ENCODE measurements at places on chromosomes 2 and 18.

GRCh38 chr2:146850746-146851145 lies 994.1 kb upstream of the ACVR2A start:
- DNase-seq, result no peak

DNA sequence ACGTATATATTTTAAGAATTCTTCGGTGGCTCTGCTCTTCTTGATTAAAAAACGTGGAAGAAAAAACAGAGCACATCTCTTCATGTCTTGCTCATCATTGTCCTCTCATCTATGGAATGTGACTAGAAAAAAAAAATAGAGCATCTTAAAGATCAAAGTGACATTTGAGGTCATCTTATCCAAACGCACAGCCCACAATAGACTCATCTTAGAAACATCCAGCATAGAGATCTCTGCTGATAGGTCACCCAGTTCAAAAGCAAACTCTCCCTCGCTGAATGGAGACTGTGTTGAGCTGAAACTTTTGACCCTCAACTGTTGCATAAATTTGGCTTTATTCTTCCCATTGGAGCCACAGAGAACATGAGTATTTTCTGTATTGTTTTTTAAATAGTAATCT lies 65.2 kb downstream of the CMPK2 start:
- no peak for DNase-seq

GRCh38 chr18:34695310-34695709 lies 14.8 kb upstream of the DTNA start:
- no peak for DNase-seq

DNA sequence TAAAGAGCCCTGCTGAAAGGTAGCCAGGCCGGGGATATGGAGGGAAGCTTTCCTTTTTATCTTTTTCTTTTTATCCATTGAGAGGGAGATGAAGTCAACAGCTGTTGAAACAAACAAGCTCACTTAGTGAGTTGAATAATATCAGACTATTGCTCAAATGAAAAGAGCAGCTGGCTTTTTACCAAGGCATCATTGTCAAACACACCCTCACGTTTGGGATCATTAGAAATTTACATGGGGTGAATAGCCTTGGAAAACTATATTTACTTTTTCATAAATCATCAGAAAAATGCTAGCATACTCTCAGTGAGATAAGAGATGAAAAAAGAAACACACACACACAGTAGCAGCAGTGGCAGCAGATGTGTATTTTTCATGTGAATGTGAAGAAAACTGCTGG lies 71.5 kb upstream of the HNMT start:
- no peak for DNase-seq

DNA sequence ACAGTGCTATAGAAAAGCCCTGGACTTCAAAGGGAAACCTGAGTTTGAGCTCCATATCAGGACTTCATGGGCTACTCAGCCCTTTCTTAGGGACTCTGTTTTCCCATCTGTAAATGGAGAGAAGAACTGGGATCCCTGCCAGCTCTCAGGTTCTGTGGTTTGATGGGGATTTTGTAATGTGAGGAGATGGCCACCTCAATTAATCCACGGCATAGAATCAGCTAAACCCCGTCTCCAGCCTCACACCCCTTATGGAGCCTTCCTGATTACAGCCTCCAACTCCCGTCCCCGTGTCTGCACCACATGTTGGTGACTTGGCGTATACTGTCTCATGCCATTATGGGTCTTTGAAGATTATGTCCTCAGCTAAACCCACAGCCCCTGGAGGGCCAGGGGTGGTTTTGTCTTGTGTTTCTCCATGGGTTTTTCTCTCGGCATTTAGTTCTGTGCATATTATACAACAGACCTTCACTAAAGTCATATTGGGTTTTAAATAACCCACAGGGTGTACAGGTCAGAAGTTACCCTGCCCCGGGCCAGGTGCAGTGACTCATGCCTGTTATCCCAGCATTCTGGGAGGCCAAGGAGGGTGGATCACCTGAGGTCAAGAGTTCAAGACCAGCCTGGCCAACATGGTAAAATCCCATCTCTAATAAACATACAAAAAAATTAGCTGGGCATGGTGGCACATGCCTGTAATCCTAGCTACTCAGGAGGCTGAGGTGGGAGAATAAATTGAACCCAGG lies 63.8 kb upstream of the PPP1CB start:
- no peak for DNase-seq

- no peak for DNase-seq
Observed at GRCh38 chr2:237298151-237299118, 115.5 kb downstream of the COL6A3 start.

DNA sequence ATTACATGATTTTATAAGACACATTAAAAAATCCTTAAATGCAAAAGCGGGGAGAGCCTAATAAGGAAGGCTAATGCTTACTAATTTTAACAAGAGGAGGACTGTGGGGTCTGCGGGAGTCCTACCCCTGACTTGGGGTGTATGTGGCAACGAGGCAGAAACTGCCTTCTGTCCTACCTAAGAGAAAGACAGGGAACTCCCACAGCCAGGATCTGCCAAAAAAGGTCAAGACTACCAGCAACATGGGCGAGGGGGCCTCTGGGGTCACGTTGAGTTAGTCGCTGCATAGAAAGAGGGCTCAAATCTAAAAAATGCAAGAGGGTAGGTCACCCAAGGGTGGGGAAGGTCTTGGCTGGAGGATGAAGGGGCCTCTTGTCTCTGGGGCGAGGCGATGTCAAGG lies 529 bp upstream of the AMER3 start:
- no peak for DNase-seq

GRCh38 chr2:53505826-53506225 lies 261.8 kb upstream of the CHAC2 start:
- peak; percentile 71 for DNase-seq

- DNase-seq, result no peak
Observed at GRCh38 chr2:147247749-147248148, 597.1 kb upstream of the ACVR2A start.

- peak; percentile 17 for DNase-seq
Observed at GRCh38 chr2:200223205-200223784, 83.2 kb upstream of the SPATS2L start.

GRCh38 chr2:230330725-230331124 lies 3.7 kb downstream of the SP140L start:
- peak; percentile 48 for DNase-seq

GRCh38 chr2:219638948-219639755 lies 11.7 kb downstream of the SLC4A3 start:
- no peak for DNase-seq

DNA sequence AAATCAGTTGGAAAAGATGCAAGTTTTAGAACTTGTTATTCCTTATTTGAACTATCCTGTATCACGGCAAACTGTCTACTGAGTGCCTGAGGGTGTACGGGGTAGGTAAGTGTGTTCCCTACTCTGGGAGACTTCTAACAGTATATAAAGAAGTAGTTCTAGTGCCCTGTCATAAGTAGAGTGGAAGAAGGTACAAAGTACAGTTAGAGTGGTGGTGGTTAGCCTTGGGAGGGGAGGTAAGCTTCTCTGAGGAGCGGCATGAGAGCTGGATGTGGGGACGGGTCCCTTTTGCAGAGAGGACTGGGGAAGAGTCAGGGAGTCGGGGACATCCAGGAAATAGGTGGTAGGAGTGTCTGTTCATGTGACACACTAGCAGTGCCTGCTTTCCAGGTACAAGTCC lies 48.5 kb downstream of the DGKD start:
- DNase-seq, result no peak

GRCh38 chr18:46416706-46417638 lies 240.0 kb downstream of the LOXHD1 start:
- DNase-seq, result no peak

- no peak for DNase-seq
Observed at GRCh38 chr2:238097201-238097987, 2.7 kb upstream of the ESPNL start.

- DNase-seq, result no peak
Observed at GRCh38 chr18:28382215-28382879, 205.4 kb upstream of the CDH2 start.

- DNase-seq, result peak; percentile 60
Observed at GRCh38 chr2:40202798-40203400, 249.0 kb downstream of the SLC8A1 start.

DNA sequence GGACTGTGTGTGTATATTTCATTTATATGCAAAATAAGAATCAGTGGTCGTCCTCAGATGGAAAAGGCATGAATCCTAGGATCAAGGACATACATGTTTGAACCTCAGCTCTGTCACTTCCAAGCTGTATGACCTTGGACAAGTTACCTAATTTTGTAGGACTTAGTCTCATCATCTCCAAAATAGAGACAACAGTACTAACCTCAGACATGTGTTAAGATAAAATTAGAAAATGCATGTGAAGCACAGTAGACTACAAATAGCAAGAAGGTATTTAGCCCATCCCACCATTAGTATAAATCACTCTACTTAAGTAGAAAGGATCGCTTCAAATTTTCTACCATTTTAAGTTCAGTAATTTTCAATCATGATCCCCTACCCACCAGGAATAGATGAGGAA lies 309.8 kb downstream of the ZEB2 start:
- no peak for DNase-seq

GRCh38 chr2:217901835-217902378 lies 100.9 kb downstream of the TNS1 start:
- peak; percentile 77 for DNase-seq

- DNase-seq, result peak; percentile 19
Observed at GRCh38 chr2:75655861-75656260, 9.3 kb downstream of the MRPL19 start.

- no peak for DNase-seq
Observed at GRCh38 chr2:212274215-212274614, 264.4 kb downstream of the ERBB4 start.

GRCh38 chr2:207243601-207244000 lies 77.9 kb upstream of the KLF7 start:
- DNase-seq, result no peak

GRCh38 chr2:105868060-105868459 lies 123.3 kb downstream of the NCK2 start:
- peak; percentile 38 for DNase-seq

DNA sequence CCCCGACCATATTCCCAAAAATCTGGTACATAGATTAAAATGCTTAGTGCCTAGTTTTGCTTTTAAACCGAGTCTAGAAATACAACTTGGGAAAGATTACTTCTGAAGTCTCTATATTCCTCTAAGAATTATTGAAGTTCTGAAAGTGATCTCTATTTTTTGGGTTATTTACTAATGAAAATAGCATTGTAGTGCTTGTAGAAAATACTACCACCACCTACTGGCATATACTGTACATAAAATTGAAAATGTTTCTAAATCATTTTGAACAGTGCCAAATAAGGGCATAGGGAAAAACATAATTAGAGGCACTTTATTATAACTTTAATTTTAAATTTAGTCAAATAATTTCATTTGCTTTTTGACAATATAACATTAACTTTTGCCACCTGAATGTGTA lies 1399.6 kb upstream of the ZEB2 start:
- peak; percentile 57 for DNase-seq

DNA sequence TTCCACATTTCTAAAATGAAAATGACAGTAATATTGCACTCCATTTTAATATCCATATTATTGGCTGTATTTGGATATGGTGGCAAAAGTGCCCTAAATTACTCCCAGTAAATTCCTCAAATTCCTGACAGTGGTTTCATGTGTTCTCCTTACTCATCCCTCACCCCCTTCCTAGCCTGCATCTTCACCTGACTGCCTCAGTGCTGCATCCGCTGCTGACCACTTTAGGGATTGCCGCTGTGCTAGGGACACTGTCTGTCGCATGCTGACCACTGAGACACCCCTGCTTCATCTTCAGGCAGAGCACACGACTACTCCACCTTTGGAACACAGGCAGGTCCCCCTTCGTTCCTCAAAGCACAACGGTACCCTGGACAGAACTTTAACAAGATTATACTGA lies 32.6 kb downstream of the DSEL start:
- no peak for DNase-seq

DNA sequence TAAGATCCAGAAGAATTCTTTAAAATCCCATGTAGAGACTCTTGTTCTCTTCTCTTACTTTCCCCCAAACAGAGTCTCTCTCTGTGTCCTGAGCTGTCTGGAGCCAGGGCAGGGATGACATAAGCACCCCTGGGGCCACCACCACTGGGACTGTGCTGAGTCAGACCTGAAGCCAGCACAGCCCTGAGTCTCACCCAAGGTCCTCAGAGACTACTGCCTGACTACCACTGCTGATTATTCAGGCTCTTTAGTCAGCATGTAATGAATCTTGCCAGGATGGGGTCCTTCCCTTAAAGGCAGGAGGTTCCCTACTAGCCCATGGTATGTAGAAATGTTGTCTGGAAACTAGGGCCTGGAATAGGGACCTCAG lies 34.9 kb upstream of the DYNC1I2 start:
- DNase-seq, result no peak

GRCh38 chr2:44618251-44619023 lies 256.7 kb downstream of the CAMKMT start:
- DNase-seq, result no peak

GRCh38 chr2:16183345-16183744 lies 243.0 kb downstream of the MYCN start:
- DNase-seq, result no peak

DNA sequence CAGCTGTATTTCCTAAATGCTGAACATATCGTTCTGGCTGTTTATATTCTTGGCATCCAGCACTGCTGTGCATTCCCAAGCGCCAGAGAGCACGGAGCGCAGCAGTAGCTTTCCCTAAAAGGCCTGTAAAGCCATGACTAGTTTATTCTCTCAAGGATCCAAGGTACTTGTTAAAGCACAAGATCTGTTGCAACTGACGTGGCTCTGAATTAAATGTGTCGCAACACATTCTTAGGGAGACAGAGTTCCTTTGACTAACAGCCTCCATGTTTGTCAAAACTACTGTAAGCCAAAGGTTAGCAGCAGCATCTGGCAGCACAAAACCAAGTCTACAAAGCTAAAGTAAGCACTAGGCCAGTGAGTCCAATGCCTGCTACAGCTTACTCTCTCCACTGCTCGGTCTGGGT lies 188.6 kb upstream of the FN1 start:
- peak; percentile 100 for DNase-seq

- DNase-seq, result no peak
Observed at GRCh38 chr2:150520033-150520432, 32.6 kb upstream of the RND3 start.

GRCh38 chr18:55998801-55999385 lies 410.9 kb upstream of the TCF4 start:
- DNase-seq, result no peak

DNA sequence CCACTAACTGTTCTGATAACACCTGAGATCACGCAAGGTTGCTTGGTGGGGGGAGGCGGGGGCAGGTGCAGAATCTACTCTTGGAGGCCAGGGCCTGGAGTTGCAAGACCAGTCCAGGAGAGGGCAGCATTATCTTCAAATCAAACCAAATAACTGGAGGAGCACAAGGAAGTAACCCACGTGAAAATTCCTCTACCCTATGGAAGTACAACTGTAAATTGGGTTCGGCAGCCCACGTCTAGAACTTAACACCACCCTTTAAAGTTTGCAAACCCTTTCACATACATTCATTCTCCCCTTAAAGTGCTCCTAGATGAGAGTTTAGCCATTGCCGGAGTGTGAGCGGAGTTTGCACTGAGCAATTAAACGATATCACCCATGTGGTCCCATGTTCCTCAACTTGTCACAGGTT lies 19.6 kb upstream of the CXCR1 start:
- DNase-seq, result peak; percentile 75

DNA sequence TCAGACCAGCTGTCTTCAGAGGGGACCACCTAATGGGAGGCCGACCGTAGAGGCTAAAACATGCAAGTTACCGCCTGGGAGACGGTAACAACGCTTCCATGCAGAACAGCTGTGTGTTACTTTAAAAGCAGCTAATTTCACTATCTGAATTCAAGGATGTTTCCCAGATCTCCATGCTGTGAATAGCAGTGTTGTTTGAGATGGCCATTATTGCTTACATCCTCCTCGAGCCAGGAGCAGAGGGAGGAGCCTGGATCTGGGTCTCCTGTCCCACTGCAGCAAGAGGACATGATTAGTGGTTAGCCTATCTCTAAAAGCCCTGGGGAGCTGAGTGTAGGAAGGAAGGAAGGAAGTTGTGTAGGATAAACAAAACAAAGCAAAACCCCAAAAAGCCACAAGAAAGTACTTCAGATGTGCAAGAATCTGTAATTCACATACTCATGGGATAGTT lies 50.9 kb downstream of the ACTR2 start:
- DNase-seq, result peak; percentile 77
